Muscle of leg (tissue), 16 donors: ENCODE measurements at places on chromosomes 16 and 17. TPM values are rescaled to one million over a fixed set of nuclear protein-coding genes. Genes with fewer than 3 reads are reported as not detected.

Gene APOBR
- 0.18 TPM for total RNA-seq

Gene CACNG5
- not detected for total RNA-seq

Gene TUFM
- 87.9 TPM for total RNA-seq

Gene CEP295NL
- 1.4 TPM for total RNA-seq

Gene TNS4
- total RNA-seq = not detected

Gene ABCA9
- total RNA-seq = 13.4 TPM

Gene DUS2
- 13.4 TPM for total RNA-seq

GRCh38 chr17:21253646-21254441, 634 bp upstream of the NATD1 start:
- DNase-seq = no peak

GRCh38 chr16:69012906-69013305, 92.5 kb upstream of the HAS3 start:
- DNase-seq = no peak

DNA sequence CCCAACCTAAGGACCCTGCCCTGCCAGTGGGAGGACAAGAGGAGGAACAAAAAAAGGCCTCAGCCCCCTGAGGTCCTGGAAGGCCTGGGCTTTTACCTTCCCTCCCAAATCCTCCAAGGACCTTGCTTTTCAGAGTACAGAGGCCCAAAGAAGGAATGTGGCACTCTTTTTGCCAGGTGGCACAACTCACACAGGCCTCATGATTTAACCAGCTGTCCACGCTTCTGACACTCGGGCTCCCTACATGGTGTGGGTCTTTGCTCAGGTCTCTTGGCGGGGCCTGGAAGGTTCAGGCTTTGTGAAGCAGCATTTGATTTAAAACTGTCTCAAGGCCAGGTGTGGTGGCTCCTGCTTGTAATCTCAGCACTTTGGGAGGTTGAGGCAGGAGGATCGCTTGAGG, 120.6 kb downstream of the ABCC6 start:
- no peak for DNase-seq

DNA sequence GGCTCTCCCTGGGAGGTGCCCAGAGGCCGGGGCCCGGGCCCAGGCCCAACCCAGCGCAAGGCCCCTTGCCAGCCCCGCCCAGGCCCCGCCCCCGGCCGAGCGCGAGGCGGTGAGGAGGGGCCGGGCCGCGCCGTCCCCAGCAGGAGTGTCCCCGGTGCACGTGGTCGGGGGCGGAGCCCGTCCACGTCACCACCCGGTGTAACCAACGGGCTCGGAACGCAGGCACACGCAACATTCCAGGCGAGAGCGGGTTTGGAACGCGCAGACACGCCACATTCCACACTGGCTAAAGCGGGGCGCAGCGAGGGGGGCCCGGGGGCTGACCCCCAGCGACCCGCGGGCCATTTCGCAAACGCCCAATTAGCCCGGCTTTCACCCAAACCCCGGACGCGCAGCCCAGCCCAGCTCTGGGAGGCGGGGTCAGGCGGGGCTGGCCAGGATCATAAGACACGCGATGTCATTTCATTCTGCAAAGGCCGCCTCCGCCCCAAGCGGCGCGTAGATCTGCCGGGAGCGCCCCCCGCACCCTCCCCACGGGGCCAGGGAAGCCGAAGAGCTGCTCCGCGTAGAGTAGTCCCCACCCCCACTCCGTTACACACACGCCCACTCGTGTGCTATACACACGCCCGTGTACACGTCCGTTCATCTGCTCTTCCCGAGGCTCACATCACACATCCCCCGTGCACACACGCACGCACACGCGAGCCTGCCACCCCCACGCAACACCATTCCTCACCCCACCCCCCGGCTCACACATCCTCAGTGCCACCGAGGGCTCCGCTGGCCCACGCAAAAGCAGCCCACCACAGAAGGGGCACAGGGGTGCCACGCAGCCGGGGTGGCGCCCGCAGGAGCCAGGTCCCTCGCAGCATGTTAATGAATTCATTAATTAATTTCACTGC, 1.0 kb downstream of the MNT start:
- peak; percentile 98 for DNase-seq

DNA sequence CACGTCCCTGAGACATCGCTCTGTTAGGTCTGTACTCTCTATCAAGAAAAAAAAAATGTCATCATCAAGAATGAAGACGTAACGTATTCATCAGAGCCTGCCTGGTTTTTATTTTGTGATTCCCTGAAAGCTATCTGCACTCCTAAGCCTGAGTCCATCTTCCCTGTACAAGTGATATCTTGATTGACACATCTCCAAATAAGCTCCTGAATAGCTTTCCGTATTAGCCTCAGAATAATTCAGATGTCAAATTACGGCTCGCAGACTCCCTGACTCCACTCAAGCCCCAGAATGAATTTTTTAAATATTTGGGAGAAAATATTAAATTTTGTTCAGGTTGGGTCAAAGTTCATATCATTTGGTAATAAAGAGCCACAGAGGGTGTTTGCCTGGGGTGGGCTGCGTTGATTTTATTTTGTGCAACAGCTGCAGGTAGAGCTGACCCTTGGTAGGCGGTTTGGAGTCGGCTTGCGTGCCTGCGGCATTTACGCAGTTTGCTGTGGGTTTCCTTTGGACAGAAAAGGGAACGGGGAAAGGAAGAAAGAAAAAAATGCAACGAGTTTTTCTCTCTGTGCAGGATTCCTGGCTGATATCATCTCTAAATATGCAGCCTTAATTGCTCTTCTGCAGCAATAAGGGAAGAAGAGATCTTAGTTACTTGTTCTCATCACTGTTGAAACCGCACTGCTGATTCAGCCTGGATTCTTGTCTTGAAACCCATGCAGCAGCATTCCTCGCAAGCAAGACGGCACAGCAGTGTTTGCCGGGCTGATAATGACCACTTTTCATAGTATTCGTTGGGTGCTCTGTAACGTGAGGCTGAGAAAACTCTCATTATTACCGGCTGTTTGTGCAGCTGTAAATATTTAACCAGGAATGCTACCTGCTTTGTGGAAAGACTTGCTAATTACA, 114.7 kb downstream of the IRX3 start:
- DNase-seq = no peak

- peak; percentile 45 for DNase-seq
Measured at GRCh38 chr16:89721546-89722391, 432 bp downstream of the ZNF276 start.

- DNase-seq = peak; percentile 75
Measured at GRCh38 chr17:34259146-34259545, 4.1 kb downstream of the CCL2 start.

DNA sequence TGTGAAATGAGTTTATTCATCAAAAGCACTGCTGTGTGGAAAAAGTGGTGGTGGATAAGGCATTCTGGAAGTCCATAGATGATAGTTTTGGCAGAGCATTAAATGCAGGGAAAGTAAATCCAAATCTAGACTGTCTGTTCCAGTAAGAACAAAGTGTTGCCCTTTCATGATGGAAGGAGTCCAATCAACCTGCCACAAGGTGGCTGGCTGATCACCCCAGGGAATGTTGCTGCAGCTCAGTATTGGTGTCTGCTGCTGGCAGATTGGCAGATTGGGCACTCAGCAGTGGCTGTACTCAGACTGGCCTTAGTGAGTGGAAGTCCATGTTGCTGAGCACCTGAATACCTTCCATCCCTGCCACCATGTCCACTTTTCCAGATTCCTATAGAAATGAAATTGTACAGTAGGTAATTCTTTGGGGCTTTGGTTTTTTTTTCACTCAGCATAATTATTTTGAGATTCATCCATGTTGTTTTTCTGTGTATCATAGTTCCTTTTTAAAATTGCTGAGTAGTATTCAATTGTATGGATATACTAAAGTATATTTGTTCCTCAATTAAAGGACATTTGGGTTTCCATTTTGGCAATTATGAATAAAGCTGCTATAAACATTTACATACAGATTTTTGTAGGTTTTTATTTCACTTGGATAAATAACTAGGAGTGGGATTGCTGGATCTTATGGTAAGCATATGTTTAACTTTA, 14.3 kb downstream of the DYNLL2 start:
- DNase-seq = no peak

GRCh38 chr17:42117397-42118125, 3.6 kb downstream of the KAT2A start:
- no peak for DNase-seq

GRCh38 chr17:77090476-77090875, 50.3 kb upstream of the SEC14L1 start:
- no peak for DNase-seq

DNA sequence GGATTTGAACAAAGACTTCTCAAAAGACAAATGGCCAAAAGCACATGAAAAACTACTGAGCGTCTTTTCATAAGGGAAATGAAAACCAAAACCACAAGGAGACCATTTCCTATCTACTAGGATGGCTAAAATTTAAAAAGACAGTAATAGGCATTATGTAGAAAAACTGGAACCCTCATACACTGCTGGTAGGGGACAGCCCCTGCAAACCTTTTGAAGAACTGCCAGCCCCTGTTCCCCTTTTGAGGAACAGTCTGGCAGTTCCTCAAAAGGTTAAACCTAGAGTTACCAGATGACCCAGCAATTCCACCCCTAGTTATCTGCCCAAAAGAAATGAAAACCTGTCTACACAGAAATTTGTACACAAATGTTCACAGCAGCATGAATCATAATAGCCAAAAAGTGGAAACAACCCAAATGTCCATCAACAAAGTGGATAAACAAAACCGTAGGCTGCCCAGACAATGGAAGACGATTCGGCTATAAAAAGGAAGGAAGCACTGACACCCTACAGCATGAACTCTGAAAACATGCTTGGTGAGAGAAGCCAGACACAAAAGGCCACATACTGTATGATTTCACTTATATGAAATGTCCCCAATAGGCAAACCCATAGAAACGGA, 22.9 kb downstream of the CDIP1 start:
- DNase-seq = peak; percentile 69

GRCh38 chr17:2485543-2485942, 26.1 kb downstream of the METTL16 start:
- DNase-seq = no peak
